ENCODE measurements at places on chromosomes 4 and X.

GRCh38 chr4:98672583-98673287 is 14.3 kb upstream of the TSPAN5 start:
- no peak for DNase-seq

DNA sequence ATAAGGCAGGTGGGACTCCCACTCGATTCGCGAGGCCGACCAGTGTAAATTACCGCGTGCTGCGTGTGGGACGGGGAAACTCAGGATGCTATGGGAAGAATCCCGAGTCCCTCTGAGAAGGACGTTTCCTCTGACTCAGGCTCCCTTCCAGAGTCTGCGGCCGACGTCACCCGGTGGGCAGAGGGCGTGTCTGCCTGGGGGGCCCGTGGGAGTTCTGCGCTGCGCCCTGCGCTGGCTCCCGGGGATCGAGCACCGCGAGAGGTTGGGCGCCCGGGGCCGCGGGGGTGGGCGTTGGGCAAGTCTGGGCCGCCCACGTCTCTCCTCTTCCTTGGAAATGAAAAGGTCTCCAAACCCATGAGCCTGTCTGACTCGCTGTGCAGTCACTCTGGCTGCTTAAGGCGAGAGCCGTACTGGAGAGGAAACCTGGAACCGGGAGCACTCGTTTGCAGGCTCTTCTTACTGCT is 568 bp downstream of the NIPAL1 start:
- peak; percentile 80 for DNase-seq

GRCh38 chrX:21939906-21940305 is 603 bp upstream of the SMS start:
- DNase-seq: no peak

DNA sequence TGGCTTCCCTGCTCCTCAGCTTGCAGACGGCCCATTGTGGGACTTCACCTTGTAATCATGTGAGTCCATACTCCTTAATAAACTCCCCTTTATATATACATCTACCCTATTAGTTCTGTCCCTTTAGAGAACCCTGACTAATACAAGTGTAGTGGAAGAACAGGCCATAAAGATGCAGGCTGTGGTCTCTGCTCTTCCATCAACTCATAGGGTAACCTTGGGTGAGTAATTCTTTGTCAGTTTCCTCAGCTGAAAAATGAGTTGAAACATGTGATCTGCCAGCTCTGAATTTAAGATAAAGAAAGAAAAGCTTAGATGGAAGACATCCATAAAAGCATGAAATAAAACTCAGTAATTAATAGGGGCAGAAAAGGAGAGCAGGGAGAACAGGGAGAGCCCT is 103.6 kb downstream of the ENOX2 start:
- DNase-seq: peak; percentile 66

- no peak for DNase-seq
Observed at GRCh38 chrX:68365341-68365740, 68.0 kb downstream of the OPHN1 start.

- DNase-seq: no peak
Observed at GRCh38 chr4:1614854-1615595, 69.1 kb downstream of the FAM53A start.

DNA sequence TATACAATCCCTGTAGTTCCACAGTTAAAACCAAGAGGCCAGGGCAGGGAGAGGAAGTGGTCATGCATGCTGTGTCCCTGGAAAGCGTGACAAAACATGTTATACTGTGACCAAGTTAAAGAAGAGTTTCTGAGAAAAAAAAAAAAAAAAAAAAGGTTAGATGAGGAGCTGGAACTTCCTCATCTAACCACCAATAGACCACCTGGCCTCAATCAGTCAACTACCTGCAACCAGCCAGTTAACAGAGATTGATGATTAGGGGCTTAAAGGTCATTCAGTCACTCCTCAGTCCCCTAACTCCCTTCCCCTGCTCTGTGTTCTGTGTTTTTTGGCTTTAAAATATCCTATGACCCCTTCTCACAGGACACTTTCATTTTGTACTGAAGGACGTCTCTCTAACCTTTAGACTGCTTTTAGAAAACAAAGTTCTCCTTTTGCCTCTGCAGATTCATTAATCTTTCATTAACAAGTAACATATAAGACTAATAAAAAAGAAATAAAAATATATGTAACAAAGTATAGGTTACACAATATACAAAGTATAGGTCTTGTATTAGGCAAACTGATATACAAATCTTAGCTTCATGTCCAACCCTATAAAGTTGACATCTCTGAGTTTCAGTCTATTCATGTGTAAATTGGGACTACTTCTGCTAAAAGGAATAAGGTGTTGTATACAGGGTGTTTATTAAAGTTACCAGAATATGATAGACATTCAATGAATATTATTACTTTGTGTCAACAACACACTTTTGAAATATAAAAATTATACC is 179.1 kb upstream of the NDST4 start:
- no peak for DNase-seq

DNA sequence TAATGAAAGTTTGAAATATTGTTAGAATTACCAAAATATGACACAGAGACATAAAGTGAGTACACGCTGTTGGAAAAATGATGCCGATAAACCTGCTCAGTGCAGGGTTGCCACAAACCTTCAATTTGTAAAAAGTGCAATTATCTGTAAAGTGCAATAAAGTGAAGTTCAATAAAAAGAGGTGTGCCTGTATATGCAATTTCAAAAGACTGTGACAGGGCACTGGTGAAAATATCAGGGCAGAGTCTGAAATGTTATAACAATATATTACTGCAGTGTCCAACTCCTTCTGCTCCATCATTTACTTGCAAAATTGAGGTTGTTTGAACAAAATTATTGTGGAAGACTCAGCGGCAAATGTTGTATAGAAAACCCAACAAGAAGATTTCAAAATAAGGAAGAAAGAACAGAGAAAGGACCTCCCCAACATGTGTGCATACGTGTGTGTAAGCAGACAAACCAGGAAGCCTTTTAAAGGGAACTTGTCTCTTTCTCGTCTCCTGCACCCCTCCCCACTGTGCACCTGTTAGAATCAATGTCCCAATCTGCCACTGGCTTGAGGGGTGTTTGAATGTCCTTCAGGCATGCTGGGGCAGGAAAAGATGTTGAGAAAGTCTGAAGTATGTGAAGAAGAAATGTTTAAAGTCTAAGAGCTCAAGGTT is 96.2 kb downstream of the MAOB start:
- no peak for DNase-seq

- DNase-seq: no peak
Observed at GRCh38 chr4:164648849-164649212, 105.1 kb upstream of the SMIM31 start.

DNA sequence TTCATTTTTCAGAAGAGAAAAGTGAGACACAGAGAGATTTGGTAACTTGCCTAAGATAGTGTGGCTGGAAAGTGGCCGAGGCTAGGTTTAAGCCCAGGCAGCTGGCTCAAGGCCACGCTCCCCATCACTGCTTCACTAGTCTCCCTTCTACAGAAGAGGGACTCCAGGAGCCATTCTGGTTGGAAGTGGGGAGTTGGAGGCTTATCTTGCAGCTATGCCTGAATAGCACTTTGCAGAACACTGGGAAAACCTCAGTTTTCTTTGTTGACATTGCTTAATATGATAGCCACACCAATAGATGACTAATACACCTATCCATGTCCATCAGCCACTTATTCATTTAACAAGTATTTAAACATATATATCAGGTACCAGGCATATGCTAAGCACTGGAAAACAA is 18.5 kb downstream of the LRRC66 start:
- DNase-seq: peak; percentile 15

DNA sequence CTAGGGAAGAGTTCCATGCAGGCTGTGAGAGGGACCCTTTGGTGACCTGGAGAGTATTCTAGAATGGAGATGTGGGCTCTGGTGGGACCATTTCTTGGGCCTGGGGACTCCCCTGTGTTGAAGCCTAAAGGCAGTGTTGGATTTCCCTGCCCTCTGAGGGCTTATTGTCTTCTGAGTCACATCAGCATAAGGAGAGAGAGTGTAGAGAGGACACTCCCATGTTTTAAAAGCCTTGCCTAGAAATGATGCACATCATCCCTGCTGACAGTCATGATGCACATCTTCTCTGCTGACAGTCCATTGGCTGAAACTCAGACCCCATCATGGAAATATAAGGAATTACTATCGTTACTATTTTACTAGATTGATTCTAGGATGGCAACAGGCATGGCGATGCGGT is 51.9 kb downstream of the FAM114A1 start:
- DNase-seq: no peak

DNA sequence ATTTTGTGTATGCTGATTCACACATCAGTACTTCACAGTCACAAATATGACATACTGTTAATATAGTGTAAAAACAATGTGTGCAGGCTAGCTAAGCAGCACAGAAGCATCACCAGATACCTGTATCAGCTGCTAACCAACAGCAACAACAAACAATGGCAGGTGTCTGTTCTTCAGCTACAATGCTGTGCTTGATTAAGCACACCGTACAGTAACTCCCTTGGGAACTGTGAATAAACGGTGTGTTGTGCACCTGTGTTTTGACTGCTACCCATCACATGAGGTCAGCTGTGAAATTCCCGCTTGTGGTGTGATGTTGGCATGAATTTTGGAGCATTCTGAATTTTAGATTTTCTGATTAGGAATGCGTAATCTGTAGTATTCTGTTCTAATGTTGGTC is 379.7 kb upstream of the FAT1 start:
- DNase-seq: no peak

- DNase-seq: peak; percentile 49
Observed at GRCh38 chrX:77087529-77088169, 359.5 kb upstream of the FGF16 start.

DNA sequence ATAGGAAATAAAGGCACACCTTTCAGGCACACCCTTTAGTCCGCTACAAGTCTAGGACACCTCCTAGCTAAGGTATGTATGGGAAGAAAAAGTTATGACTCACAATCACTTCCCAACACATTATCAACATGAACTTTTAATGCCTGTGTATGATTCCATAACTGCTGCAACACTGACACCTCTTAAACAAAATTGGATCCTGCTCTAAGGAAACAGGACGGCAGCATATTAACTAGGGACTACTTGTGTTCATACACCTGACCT is 2.4 kb upstream of the PPP3CA start:
- no peak for DNase-seq

DNA sequence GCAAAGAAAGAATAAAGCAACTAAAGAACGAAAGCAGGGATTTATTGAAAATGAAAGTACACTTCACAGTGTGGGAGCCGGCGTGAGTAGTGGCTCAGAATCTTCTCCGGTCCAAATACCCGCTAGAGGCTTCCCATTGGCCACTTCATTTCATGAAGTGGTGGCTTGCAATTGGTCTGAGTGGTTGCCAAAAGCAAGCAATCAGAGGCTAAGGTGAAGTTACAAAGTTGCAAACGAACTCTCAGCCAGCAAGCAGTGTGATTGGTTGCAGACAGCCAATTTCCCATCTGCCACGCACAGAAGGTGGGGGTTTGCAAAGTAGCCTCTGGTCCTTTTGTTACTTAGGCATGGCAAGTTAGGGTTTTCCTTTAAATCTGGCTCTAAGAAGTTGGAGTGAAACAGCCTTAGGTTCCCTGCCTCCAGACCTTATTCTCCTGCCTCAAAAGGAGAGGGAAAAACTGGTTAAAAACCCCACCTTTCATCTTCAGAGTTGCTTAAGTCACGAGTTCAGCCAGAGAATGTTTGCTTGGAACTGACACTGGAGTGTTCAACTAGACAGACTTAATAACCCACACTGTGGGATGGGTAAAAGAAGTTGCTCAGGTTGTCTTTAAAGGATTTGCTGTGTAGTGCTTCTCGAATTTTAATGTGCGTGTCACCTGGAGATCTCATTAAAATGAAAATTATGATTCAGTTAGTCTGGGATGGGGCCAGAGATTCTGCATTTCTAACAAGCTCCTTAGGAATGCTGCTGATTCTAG is 6.9 kb upstream of the CLOCK start:
- DNase-seq: peak; percentile 90

GRCh38 chr4:118957722-118958445 is 69.2 kb downstream of the SYNPO2 start:
- no peak for DNase-seq

DNA sequence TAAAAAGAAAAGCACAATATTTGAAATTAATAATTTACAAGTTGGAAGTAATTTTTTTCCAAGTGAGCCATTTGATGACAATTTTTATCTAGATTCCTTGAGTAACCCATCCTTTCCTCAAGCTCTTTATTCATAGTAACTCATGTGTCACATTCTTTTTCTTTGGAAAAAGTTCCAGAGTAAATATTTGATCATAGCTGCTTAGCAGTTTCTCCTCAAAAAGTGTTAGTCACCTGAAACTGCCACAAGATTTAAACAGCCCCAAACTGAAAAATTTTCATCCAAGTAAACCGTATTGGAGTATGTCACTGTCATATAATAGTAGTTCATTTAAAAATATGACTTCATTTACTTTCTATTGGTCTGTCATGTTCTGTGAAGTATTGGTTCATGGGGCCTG is 94.6 kb upstream of the CASK start:
- DNase-seq: peak; percentile 14

- no peak for DNase-seq
Observed at GRCh38 chr4:91359041-91360031, 944.4 kb upstream of the GRID2 start.

- no peak for DNase-seq
Observed at GRCh38 chr4:123622572-123622971, 226.0 kb downstream of the SPRY1 start.

GRCh38 chrX:130771648-130772047 is 131.4 kb downstream of the ENOX2 start:
- DNase-seq: no peak

GRCh38 chrX:30533266-30533665 is 44.3 kb downstream of the TASL start:
- DNase-seq: no peak

DNA sequence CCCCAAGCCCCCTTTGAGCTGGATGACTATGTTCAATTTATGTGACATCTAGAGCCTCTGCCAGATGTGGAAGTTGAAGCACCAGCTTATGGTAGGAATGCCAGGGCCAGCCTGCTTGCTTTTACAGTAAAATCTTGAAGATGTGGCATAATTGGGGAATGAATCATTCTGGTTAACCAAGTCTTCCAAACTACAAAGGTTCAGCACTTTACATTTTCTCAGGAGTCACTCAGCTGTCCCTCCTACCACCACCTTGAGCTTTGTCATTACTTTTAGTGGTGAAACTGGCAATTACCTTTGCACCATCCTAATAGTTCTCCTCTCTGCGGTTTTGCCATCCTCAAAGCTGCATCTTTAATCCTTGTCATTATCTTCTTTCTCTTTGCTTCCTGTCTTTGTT is 172.2 kb downstream of the HS6ST2 start:
- peak; percentile 25 for DNase-seq

- peak; percentile 90 for DNase-seq
Observed at GRCh38 chr4:57119054-57119651, 9.0 kb upstream of the IGFBP7 start.

Measured in M059J (cell line).